Inflammatory macrophage treated with lipopolysaccharide for 4 hours (primary cell): ENCODE measurements at places on chromosomes 1 and 21.

DNA sequence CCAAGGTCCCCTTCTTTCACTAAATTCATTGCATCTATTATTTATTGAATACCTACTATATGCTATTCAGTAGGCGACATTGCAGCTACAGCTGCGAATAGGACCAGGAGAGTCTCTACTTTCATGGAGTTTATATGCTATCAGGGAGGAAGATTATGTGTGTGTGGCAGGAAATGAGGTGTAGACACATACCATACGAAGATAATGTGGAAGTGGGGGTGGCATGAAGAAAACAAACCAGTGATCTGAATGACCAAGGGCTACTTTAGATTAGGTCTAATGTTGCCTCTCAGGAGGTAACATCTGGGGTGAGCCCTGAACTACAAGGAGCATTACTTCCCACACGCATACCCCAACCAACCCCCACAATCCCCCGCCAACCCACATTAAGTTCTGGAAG, 1.0 kb upstream of the PPIH start:
- DNase-seq, result no peak

DNA sequence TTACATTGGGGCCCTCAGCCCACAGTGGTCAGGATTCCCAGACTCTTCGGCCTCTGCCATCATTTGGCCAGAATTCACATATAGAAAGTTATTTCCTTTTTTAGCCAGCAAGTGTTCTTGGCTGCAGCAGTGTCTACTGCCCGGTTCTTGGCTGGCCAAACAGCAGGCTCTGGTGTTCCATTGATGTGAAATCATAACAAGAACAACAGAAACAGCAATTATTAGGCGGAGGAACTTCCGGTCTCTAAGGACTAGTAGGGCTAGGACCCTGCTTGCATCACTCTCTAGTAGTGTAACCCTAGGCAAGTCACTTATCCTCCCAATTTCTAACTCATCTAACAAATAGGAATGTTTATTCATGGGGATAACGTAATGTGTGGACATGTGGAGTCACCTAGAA, 8.7 kb upstream of the GJA5 start:
- no peak for DNase-seq

DNA sequence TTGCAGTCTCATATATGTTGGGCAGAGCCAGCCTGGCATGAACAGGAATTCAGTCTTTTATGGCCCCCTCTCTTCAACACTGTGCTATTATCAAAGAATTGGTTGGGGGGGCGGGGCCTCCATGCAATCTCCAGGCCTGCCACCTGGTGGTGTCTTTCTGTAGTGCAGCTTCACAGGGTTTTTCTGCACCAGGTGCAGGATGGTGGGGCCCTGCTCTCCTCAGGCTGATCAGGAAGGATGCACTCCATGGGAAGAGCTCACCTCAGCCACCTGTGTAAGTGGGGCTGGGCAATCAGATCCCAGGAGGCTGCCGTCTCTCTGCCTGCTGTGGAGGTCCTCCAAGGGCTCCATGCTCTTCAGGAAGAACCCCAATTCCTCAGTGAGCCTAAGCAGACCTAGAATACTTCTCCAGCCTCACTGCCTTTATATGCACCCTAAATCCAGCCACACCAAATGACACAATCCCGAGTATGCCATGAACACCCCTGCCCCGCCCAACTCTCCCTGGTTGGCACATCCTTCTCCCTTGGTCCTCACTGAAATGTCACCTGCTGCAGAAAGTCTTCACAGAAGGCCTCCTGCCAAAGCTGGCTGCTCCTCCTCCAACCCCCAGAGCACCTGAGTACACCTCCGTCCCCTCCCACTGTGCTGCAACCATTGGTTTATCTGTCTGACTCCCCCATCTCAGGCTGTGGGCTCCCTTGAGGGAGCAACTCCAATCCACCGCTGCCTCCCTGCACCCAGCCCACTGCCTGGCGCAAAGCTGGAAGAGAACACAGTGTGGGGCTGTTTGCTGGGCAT, 16.5 kb downstream of the STK40 start:
- peak; percentile 53 for DNase-seq

- DNase-seq, result no peak
Observed at GRCh38 chr1:233121947-233122559, 171.6 kb downstream of the NTPCR start.

DNA sequence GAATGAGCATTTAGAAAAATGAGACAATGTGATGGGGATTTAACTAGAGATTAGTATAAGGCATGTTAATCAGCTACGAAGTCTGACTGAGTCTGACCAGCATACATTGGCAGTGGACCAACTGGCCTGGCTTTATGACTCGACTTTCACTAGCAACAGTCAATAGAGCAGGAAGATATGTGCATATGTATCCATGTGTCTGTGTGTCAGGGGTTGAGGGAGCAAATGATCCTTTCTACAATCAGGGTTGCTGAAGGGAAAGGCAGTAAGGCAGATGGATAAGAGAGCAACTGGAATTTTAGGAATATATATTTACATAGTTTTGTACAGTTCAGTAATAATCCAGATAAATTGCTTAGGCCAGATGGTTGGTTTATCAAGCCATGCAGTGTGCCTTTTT, 645.6 kb downstream of the PLA2G4A start:
- no peak for DNase-seq

DNA sequence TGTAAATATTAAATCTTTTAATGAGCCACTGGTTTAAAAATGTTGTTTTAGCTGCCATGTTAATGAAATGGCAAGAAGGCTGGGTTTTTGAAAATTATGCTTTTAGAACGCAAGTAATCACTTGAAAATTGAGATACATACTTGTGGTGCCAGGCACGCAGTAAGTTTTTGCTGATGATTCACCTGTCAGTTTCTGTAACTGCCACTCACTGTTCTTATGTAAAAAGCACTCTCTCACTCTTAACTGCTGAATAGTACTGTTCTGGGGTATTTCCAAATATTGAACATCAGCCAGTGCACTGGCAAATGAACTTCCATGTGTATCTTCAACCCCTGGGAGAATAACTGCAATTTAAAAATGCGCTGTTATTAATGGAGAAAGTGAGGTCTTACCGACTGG, 17.9 kb downstream of the LGALS8 start:
- no peak for DNase-seq

GRCh38 chr1:49995734-49996133, 28.0 kb downstream of the AGBL4 start:
- DNase-seq, result no peak

DNA sequence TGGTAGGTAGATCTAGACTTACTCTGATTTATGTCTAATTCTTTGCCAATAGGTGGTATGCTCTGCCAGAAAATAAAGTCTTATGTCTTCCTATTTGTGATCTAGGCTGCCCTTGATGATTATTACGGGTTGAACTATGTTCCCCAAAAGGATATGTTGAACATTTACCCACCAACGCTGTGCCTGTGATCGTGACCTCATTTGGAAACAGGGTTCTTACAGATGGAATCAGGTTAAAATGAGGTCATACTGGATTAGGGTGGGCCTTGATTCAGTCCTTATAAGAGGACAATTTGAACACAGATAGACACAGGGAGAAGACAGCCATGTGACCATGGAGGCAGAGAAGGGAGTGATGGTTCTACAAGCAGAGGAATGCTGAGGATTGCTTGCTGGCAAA, 95.1 kb upstream of the BCAR3 start:
- DNase-seq, result no peak

- DNase-seq, result no peak
Observed at GRCh38 chr1:35453031-35453430, 104.2 kb downstream of the KIAA0319L start.

- no peak for DNase-seq
Observed at GRCh38 chr21:46117586-46118315, 19.8 kb downstream of the COL6A2 start.
